ENCODE measurements at places on chromosomes 4 and X. TPM values are rescaled to one million over a fixed set of nuclear protein-coding genes. Genes with fewer than 3 reads are reported as not detected.
A peak's percentile ranks its signal among the peaks of the same experiment; 100 is the strongest.

DNA sequence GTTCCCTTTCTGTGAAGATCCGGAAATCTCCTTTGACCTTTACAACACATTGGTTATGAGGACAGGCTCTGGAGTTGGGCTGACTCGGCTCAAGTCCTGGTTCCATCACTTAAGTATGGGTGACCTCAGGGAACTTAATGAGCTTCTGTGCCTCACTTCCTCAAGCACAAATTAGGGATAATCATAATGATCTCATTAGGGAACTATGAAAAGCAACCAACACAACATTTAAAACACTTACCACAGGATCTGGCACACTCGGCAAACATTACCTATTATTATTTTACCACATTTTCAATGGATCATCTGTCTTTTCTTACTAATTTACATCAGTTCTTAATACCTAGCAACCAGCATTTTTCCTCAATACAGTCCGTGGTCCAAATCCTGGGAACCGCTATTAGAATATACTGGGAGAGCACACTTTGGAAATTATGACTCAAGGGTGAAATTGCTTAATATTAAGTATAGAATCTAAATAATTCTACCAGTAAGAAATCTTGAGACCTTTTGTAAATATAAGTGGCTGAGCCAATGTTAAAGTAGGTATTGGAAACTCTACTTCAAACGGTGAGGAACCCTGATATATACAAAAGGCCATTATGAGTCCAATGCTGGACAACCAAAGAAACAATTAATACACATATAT is 19.6 kb downstream of the ADGRA3 start:
- no peak for DNase-seq

The FABP2 gene
- 0.57 TPM for total RNA-seq

DNA sequence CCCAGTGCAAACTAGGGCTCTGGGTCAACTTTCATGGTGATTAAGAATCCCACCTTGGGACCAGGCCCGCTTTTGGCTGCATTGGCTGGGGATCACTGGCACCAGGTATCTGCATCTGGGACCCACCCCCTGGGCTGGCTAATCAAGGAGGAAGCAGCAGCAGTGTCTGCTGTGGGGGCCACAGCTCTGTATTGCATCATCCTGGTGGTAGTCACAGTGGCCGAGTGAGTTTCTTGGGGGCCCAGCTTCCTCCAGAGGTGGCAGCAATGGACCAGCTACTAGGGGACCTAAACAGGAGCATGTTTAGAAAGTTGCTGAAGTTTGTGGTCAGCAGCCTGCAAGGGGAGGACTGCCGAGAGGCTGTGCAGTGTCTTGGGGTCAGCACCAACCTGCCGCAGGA is 15.7 kb downstream of the LNX1 start:
- no peak for DNase-seq

DNA sequence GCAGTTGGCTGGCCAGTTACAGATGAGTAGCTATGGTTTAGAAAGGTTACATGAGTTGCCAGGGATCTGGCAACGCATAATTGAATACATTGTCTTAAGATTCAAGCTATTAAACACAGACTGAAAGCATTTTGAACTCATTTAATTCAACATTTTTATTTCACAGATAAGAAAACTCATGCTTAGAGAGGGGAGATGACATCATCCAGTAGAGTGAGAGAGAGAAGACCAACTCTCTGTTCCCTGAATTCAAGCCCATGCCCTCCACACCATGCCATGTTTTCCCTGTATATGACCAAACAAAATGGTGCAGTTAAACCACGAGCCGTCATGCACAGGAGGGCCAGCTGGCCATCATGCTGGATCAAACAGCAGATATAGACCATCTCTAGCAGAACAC is 22.6 kb downstream of the SNCA start:
- no peak for DNase-seq

The FDCSP gene
- total RNA-seq = not detected

DNA sequence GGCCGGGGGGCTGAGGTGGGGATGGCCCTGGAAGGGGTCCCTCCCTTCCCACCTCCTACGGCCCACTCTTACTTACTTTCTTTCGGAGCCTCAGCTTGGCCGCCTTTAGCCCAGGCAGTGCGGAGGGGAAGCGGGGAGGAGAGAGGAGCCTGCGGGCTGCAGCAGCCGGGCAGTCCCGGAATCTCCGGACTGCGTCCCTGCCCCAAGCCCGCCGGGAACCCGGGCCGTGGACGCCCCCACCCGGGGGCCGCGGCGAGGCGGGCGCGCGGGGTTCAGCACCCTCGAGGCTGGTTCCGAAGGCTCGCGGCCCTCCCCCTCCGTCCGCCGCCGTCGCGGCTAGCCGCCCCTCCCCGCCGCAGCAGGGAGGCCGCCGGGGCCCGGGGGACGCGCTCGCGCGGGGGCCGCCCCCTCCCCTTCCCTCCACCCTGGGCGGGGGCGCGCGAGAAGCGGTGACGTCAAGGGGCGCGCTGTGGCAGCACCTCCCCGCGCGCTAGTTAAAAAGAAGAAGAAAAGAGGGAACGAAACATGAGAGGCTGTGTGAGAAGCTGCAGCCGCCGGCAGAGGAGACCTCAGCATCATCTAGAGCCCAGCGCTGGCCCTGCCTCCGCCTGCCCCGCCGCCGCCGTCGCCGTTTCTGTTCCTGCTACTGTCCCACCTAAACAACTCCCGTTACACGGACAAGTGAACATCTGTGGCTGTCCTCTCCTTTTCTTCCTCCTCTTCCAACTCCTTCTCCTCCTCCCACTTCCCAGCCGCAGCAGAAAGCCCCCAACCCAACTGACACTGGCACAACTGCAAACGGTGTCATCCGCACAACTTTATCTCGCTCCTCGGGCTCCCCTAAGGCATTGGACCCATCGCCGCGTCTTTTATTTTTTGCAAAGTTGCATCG is at the start of gene HHIP:
TSS of gene HHIP (plus strand) at position 526 of the 892 bp plus-strand sequence. CDS start 520 bp downstream, outside the sequence.
- DNase-seq = no peak

DNA sequence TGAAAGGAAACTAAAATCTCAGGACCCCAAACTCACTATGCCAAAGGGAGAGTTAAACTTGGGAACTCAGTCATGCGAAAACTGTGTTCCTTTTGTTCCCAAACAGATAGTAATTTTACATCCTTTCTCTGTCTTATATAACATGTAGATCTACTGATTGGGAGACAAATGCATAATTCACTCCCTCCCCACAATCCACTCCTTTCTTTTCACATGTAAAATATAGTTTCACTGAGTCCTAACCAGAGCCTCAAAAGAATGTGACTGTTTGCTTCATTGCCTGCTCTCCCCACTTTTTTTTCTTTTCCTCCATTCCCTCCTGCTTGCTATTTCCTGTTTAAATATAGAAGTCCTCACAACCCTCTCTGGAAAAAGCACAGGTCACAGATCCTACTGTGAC is 699.3 kb upstream of the ADGRL3 start:
- no peak for DNase-seq

DNA sequence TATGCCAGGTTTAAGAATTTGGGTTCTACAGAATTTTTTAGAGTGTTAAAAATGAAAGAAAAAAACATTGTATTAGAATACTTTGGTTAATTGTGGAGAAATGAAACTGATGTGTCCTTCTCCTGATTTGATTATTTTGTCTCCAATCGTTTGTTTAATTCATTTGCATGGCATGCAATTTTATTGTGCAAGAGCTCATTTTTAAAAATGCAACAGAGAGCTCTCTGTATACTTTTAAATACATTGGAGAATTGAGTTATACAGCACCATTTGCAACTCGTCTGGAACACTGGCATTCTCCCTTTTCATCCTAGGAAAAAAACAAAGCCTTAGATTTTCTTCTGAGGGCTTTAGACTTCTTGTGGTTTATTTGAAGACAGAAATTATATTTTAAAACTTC is 689 bp downstream of the EXOC1L start:
- DNase-seq = no peak

The RTL3 gene
- total RNA-seq = 0.24 TPM

The SLIT2 gene
- total RNA-seq = 8.6 TPM

The NKRF gene
- 5.3 TPM for total RNA-seq

- DNase-seq = no peak
These were observed 153.4 kb upstream of the PPP3CA start for GRCh38 chr4:101500742-101501141.

DNA sequence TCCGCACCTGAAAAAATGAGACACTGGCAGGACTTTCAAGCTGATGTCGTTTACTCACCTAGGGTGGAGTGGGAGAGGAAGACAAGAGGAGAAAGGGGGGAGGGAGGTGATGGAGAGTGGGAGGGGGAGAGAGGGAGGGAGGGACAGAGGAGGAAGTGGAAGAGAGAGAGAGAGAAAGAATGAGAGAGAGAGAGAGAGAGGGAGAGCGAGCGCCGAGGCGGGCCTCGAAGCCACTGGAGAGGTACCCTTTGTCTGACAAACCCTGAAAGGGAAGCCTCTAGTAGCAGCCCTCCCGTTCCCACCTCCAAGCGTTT is 296 bp upstream of the ADGRL3 start:
- no peak for DNase-seq

The SLITRK4 gene
- 22.1 TPM for total RNA-seq

The SLC25A14 gene
- total RNA-seq = 6.0 TPM

DNA sequence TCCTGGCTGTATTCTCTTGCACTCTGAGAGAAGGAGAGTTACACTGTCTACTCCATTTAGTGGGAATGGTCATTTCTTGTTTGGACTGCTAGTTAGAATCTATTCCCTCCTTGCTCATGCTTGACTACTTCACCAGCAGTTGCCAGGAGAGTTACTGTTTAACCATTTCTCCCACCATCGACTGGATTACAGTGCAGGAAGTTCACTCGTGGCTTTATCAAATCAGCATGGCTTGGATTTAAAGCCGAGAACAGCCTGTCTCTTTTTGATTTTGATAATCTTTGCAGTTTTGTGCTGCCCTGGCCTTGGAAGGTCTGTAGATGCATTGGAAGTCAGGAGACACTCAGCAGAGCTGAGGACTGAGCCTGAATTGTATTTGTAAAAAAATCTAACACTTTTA is 3.2 kb downstream of the GBA3 start:
- DNase-seq = no peak

- DNase-seq = peak; percentile 35
These were observed 7.7 kb downstream of the GAK start for GRCh38 chr4:924107-925096.

DNA sequence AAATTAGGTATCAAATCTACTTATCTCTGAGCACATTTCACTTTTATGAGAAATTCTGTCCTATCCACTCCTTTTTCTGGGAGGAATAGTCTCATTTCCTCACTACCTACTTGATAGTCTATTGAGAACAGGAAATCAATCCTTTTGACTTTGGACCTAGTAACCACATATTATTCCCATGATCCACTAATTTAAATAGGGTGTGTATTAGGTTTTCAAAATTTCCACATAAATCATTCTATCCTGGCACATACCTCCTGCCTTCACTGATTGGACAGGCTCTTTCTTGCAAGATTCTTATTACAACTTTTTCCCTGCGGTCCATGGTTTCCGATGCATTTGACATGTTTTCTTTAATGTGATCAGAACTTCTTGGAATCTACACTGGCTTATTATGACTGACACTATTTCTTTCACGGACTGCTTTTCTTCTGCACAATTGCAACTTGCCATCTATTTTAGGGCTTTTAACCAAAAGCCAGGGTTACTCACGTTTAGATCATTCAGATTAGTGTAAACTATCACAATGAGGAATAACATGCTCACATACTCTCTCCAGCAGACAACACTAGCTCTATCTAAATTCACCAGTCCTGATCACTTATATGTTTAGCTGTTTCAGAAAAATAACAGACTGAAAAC is 419.9 kb upstream of the SLIT2 start:
- no peak for DNase-seq

- no peak for DNase-seq
These were observed 802.0 kb downstream of the RPA4 start for GRCh38 chrX:97685753-97686152.

DNA sequence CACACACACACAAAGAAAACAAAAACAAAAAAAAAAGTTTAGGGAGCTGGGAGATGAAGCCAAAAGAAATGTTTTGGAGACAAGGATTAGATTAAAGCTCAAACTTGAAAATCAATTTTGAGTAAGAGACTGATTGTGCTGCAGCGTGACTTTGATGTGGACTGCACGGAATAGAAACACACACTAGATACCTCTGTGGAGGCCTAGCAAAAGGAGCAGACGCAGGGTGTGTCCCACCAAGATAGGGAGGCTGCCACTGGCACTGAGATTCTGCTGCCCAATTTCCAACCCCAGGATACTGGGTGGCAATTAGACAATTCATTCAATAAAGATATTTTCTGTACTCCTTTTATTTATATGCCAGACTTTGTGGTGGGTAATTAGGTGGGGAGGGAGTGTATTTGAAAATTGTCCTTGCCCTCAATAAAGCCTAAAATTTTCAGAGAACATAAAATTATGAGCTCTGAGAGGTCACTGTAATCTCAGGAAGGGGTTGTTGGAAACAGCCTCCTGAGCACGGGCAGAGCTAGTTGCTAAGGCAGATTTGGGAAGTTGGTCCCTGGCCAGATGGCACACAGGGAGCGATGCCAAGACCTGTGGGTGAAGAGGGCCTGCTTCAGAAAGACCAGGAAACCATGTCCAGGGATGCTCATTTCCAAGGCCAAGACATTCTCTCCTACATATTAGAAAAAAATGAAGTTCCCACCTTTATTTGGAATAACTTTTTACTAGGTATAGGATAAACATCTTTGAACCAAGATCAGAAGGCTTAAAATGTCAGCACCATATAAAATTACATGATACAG is 1.9 kb upstream of the PPP3CA start:
- DNase-seq = peak; percentile 79

DNA sequence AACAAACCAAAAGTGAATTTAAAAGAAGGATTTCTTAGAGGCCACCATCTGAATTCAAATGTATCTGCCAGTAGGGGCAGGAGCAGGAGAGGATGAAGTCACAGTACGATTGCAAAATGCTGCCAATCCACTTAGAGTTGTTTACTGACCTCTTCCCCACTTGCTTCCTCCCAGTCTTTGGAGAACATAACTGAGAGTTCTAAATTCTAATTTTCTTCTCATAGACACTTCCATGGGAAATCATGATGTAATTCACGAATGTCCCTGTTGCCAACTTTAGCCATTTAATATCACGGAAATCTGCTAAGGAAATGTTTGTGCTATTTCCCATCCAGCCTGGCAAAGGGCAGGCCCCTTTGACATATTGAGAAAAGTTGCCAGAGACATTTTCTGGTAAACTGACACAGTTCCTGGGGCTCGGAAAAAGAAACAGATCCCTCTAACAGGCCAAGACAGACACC is 33.6 kb upstream of the NOCT start:
- DNase-seq = no peak

DNA sequence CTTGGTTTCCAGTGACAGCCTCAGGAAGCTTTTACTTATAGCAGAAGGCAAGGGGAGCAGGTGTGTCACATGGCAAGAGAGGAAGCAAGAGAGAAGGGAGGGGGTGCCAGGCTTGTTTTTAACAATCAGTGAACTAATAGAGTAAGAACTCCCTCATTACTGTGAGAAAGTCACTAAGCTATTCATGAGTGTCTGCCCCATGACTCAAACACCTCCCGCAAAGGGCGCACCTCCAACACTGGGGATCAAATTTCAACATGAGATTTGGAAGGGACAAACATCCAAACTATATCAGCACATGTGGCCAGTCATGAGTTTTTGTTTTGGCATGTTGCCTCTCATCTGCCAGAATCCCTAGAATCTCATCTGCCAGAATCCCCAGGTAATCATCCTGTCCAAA is 183.5 kb upstream of the C1QTNF7 start:
- no peak for DNase-seq

- DNase-seq = no peak
These were observed 33.5 kb downstream of the PWWP3B start for GRCh38 chrX:106201502-106202178.

- no peak for DNase-seq
These were observed 50.9 kb upstream of the TAB3 start for GRCh38 chrX:30939928-30940327.

GRCh38 chr4:58957711-58958110 is 1847.5 kb upstream of the IGFBP7 start:
- DNase-seq = no peak
